ENCODE measurements at places on chromosomes 16 and 17.

GRCh38 chr16:22848451-22848850 is 34.5 kb downstream of the HS3ST2 start:
- no peak for DNase-seq

DNA sequence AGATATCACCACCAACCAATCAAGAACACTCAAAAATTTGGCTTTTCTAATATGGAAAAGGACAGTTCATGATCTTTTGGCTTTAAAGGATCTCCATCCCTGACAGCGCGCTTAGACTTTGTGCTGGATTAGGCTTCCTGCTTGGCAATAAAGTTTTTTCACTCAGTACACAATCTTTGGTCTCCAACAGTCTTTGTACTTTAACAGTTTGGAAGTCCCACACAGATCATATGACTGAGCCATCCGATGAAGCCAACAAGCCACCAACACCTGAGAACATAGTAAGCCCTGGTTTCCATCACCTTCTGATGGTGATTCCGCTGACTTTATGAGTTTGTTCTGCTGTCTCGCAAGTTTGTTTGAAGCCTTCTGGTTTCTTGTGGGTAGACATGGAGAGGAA is 34.3 kb downstream of the SMURF2 start:
- DNase-seq = no peak

- DNase-seq = no peak
These were observed 1.1 kb upstream of the USP32 start for GRCh38 chr17:60392845-60393702.

DNA sequence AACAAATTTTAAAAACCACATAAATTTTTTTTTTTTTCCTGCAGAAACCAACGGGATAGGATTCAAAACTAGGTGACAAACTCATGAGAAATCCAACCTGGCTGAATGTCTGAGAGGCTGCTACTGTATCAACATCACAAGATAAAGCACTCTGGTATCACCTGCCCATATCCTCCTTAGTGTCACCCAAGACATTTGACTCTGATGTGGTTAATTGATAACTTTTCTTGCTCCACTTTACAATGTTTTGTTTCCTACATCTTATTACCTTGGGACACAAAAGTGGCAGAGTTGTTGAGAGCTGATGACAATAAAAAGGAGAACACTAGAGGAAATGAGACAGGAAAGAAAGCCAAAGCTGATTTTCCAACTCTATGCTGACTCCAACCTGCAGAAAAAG is 4.0 kb upstream of the FBXL20 start:
- no peak for DNase-seq
